GM23338 (cell line): ENCODE measurements at places on chromosomes 11 and 22. TPM values are rescaled to one million over a fixed set of nuclear protein-coding genes. Genes with fewer than 3 reads are reported as not detected.

CHRDL2 gene
- total RNA-seq = 0.16 and 0.21 TPM in 2 replicates

IRAG1 gene
- total RNA-seq = 2.5 and 2.7 TPM in 2 replicates

CRYBA4 gene
- 1.7 TPM in 1 of 2 replicates, not detected in the other for total RNA-seq

DTX4 gene
- 13.8 and 14.7 TPM in 2 replicates for total RNA-seq

TYR gene
- not detected in 2 replicates for total RNA-seq

GRCh38 chr11:118016104-118016503 is 29.9 kb downstream of the IL10RA start:
- H3K4me1 ChIP-seq = no peaks in the 10 kb centered on the region
- no peak overlapping the region for H3K27ac ChIP-seq
- no peak overlapping the region for H3K4me3 ChIP-seq
- no peaks in the 10 kb centered on the region for H3K27me3 ChIP-seq
- DNase-seq = no peak

DNA sequence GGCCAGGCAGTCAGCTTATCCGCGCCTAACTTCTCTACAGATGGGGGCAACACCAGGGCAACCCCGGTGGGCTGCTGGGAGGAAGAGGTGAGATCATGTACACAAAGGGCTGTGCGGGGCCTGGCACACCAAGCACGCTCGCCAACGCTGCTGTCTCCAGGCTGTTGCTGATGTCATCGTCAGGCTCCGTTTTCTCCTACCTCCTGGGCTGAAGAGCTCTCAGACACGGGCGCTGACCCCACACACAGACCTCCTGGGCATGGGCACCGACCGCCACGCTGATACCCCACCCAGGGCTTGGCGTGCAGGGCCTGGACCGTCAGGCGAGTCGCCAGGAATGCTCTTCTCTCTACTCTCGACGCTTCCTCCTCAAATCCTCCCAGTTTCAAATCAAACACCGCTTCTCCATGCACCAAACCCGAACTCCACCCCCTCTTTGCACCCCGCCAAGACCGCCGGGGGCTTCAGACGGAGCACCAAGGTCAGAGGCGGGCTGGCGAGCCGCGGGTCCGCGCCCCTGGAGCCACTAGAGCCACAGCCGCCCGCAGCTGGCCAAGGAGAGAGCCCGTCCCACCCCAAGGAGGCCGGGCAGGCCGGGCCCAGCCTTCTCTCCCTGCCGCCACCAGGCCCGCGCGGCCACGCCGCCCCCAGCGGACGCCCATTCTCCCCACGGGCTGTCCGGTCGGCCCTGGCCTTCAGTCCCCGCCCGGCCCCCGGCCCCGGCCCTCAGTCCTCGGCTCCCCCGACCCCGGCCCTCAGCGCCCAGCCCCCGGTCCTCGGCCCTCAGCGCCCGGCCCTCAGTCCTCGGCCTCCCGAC is 772 bp downstream of the SBF1 start:
- no peak overlapping the region for H3K27ac ChIP-seq
- H3K27me3 ChIP-seq = peaks cover 2% of the 10 kb centered on the region; the same call in 1 of the 2 replicates
- H3K4me3 ChIP-seq = peak overlapping the region; percentile 72
- DNase-seq = peak; percentile 54

- no peak overlapping the region for H3K27ac ChIP-seq
- no peaks in the 10 kb centered on the region for H3K27me3 ChIP-seq
- no peak for DNase-seq
- H3K4me1 ChIP-seq = peaks cover 16% of the 10 kb centered on the region
These were observed 83.2 kb upstream of the HORMAD2 start for GRCh38 chr22:29997107-29997506.

DNA sequence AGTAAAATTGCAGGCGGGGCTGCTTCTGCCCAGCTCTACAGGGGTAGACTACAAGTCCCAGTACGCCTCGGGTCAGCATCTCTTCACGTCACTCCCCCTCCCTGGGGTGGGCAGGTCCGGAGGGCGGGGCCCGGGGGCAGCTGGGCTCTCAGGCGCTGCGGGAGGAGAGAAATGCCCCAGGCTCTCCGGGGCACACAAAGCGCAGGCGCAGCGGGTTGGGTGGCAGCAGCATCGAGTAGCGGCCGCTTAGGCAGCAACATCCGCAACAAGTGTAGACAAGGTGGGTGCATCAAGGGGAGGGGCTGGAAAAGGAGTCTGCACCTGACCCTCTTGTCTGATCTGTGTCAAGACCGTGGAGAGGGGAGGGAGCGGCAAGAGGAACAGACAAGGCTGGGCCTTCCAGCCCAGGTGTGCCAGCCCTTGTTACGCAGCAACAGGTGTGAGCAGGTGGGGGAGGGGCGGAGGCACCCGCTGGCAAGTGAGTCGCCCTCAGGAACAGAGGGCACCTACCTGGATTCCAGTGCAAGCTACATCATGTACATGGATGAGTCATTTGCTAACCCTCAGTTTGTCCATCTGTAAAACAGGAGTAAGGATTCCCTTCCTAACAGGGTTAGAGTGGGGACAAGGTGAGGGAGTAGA is 1.2 kb downstream of the PLEKHB1 start:
- H3K27ac ChIP-seq = no peak overlapping the region
- peak; percentile 97 for DNase-seq
- H3K4me1 ChIP-seq = peaks cover 23% of the 10 kb centered on the region

DNA sequence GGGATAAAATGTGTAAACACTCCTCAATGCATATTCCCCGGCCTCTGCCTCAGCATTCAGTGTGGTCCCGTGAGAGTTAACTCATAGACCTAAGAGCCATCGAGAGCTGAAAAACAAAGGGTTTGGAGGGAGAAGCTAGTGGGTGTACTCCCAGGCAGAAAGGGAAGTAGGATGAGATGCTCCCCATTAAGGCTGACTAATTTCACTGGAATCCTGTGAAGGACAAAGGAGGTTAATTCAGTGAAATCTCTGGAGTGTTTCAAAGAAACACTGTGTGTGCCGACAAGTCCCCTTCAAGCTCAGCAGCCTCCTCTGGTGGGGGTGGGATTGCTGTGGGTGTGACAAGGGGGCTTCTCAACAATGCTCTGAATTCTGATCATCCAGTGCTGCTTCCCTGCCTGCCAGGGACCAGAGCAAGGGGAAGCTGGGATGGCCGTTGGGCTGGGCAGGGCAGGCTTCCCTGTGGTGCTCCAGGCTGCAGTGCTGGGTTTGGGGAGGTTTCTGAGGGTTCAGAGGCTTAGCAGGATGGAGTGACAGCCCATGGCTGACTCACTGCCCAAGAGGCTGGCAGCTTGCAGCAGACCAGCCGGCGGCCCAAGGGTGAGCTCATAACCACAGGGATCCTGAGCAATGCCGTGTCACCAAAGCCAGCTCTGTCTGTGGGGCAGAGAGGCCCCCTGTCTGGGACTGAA is 61.4 kb upstream of the BMAL1 start:
- peak; percentile 35 for DNase-seq
- H3K4me3 ChIP-seq = no peak overlapping the region
- no peaks in the 10 kb centered on the region for H3K36me3 ChIP-seq

- peak; percentile 75 for DNase-seq
- H3K27me3 ChIP-seq = peaks cover 86% of the 10 kb centered on the region
- no peaks in the 10 kb centered on the region for H3K36me3 ChIP-seq
These were observed 7.1 kb downstream of the TBX1 start for GRCh38 chr22:19767427-19768341.

GRCh38 chr11:121482231-121483129 is 29.7 kb upstream of the SORL1-AS1 start:
- H3K27me3 ChIP-seq = no peaks in the 10 kb centered on the region
- no peak overlapping the region for H3K27ac ChIP-seq
- peaks cover 10% of the 10 kb centered on the region; the same call in 1 of the 2 replicates for H3K36me3 ChIP-seq
- no peak for DNase-seq
- H3K4me3 ChIP-seq = no peak overlapping the region
- peaks cover 35% of the 10 kb centered on the region for H3K4me1 ChIP-seq

DNA sequence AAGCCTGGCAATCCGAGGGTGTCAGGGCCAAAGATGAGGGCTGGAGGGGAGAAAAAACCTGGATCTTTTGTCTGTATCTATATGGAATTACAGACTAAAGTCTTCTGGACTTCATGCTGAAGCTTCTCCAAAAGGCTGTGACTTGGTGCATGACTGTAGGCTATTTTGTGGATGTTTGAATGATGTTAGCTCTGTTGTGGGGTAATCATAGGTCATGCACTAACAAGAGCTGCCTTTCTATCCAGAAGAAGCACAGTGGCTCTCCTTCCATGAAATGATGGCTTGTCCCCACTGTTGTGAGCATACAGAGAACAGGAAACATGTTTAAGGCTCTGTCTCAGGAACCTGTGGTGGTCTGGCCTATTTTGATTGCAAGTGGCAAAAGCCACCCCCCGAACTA is 263.3 kb upstream of the PLET1 start:
- no peak for DNase-seq
- no peaks in the 10 kb centered on the region for H3K27me3 ChIP-seq
- H3K4me3 ChIP-seq = no peak overlapping the region
- H3K36me3 ChIP-seq = no peaks in the 10 kb centered on the region

DNA sequence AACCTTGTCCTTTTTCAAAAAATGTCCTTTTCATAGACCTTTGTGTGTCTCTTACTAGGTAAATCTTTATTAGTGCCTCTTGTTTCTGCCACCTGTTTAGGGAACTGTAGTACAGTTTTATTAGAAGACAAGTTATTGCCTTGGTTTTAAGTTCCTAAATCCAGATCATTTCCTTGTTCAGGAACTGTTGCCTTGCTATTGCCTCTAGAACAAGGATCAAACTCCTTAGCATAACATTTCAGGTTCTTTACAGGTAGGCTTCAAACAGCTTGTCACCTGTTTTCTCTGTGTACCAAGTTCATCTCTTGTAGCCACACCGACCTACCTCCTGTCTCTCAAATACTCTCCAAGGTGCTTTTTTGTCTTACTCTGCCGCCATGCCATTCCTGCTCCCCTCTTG is 75.2 kb downstream of the MTMR3 start:
- no peak overlapping the region for H3K4me3 ChIP-seq
- DNase-seq = no peak
- peaks cover under 1% of the 10 kb centered on the region; the same call in 1 of the 2 replicates for H3K4me1 ChIP-seq
- no peaks in the 10 kb centered on the region for H3K36me3 ChIP-seq

DNA sequence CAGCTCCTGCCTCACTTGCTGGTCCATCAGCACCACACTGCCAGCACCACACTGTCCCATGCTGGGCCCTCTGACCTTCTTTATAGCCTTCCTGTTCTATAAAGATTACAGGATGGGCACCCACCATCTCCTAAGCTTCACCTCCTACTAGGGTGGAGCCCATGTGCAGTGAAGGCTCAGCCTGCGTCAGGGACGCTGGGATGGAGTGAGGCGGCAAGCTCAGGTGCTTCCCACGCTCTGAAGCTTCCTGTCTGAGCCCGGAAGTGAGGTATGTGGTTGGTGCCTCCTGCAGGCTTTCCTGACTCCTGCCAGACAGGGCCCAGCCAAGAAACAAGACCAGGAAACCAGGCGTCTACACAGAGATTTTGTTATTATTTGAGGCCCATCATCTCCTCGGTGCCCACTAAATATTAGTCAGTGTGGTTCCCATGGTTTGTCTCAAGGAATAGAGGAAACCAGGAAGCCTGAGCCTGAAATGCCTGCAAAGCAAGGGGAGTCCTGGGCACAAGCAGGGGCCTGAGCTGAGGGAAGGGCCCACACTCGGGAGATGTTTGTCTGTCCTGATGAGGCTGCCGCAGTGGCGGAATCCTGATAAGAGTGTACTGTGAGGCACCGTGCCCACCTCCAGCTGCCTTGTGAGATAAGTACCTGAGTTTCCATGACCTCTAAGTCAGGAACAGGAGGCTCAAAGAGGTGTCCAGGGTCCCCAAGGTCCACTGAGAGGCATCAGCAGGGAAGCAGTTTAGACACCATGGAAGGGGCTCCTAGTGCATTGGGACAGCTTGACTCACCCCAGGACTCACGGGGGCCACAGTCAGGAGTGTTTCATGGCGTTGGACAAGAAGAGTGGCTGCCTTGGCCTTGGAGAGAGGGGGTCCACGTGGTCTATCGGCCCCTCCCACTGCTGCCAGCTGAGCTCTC is 22.0 kb downstream of the RSPH14 start:
- H3K4me3 ChIP-seq = no peak overlapping the region
- H3K4me1 ChIP-seq = no peaks in the 10 kb centered on the region; the same call in 1 of the 2 replicates
- no peak for DNase-seq
- H3K27me3 ChIP-seq = no peaks in the 10 kb centered on the region
